ENCODE measurements at places on chromosomes 12 and 14.
A peak's percentile ranks its signal among the peaks of the same experiment; 100 is the strongest.

GRCh38 chr12:112304436-112304835 is 77.8 kb downstream of the HECTD4 start:
- DNase-seq, result no peak

DNA sequence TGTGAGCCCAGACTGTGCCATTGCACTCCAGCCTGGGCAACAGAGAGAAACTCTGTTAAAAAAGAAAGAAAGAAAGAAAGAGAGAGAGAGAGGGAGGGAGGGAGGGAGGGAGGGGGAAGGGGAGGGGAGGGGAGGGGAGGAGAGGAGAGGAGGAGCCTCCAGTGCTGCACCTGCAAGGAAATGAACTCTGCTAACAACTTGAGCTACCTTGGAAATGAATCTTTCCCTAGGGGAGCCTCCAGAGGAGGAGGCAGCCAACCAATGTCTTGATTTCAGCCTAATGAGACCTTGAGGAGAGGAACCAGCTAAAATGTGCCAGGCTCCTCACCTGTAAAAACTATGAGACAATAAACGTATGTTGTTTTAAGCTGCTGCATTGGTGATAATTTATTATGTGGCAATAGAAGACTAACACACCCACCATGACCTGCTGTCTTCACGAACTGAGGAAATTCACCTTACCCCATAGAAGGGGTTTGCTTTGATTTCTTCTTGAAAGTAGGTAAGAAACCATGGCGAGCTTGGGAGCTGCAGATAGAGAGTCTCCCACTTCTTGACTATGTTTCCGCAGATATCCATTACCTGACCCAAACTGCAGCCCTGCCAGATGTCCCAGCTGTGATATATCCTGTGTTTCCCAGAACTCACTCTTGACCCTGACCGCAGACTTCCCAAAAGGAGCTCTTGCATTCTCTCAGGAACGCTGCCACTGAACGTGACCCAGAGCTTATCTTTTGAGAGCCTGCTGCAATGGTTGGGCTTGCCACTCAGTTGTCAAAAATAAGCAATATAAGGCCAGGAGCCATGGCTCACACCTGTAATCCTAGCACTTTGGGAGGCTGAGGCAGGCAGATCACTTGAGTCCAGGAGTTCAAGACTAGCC is 31.5 kb upstream of the TMPO start:
- DNase-seq, result no peak

- no peak for DNase-seq
Measured at GRCh38 chr12:102376181-102376747, 104.1 kb downstream of the IGF1 start.

DNA sequence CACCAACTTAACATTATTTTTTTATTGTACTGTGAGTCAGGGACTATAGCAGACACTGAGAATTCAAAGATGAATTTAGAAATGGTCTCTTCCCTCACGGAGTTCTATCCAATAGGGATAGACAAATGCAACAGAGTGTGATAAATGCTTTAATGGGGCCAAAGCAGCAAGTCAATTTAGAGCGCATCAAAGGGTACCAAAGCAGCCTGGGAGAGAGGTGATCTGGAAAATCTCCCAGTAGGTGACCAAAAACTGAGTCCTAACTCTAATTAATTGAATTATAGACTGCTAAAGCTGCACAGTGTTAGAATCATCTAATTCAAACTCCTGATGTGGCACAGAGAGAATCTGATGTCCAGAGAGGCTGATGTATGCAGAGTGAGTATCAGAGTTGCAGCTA is 2.6 kb downstream of the LIN7A start:
- no peak for DNase-seq

GRCh38 chr14:100640471-100641273 is 53.5 kb upstream of the BEGAIN start:
- DNase-seq, result no peak

GRCh38 chr12:81573228-81573627 is 185.9 kb downstream of the PPFIA2 start:
- no peak for DNase-seq

DNA sequence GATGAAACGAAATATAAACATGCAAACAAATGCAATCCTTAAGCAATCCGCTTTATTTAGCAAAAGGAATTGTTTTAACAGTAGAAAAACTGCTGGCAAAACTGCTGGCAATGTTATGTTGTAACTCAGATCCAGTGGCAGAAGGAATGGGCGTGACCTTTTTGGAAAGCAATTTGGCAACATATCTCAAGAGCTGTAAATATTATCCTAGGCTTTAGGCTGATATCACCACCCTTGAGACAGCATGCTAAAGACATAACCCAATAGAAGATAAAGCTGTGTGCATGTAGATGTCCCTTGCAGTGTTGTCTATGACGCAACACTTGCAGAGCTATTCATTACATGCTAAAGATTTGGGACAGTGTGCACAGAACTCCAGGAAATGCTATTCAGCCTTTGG is 138.5 kb downstream of the DICER1 start:
- peak; percentile 13 for DNase-seq

DNA sequence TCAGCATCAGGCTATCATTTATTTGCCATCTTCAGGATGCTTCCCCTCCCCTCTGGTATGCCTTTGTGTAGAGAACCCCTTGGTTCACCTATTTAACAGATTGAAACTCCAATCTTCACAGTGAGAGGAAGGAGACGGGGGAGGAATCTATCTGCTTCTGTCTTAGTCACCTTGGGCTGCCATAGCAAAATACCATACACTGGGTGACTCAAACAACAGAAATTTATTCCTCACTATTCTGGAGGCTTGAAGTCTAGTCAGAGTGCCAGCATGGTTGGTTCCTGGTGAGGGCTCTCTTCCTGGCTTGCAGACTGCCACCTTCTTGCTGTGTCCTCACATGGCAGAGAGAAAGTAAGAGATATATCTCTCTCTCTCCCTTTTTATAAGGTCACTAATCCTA is 13.5 kb upstream of the EML1 start:
- no peak for DNase-seq

DNA sequence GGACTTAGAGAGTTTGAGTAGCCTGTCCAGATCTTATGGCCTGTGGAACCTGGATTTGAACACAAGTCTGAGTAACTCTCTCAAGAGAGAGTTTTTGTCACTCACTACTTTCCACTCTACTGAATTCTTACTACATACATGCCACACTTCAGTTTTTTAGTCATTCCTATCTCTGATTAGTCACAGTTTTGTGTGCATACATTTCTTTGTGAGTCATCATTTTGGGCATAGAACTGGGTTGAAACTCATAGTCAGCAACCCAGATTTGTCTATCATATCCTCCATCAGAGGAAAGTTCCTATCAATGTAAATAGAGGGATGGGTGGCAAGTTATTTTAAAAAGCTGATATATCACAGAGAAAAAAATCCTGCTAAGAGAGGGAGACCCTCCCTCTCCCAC is 42.9 kb downstream of the FLRT2 start:
- DNase-seq, result peak; percentile 37

DNA sequence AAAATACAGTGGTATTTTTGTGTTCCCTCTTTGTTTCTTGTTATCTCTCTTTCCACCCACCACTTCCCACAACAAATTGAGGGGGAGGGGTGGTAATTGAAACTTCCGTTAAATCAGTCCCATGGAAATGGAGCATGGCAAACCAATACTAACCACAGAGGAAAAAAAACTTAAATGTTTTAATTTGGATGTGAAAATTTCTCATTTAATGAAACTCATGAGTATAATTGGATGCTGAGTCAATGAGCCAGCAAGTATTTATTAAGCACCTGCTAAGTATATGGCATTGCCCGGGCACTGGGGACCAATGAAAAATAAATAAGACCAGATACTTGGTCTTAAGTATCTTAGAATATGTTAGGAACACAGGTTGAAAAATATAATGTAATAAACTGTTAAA is 147.5 kb downstream of the KCNH5 start:
- DNase-seq, result no peak

- no peak for DNase-seq
Measured at GRCh38 chr12:1660304-1661187, 30.3 kb upstream of the ADIPOR2 start.

- DNase-seq, result no peak
Measured at GRCh38 chr12:31004666-31005065, 69.0 kb upstream of the DDX11 start.

DNA sequence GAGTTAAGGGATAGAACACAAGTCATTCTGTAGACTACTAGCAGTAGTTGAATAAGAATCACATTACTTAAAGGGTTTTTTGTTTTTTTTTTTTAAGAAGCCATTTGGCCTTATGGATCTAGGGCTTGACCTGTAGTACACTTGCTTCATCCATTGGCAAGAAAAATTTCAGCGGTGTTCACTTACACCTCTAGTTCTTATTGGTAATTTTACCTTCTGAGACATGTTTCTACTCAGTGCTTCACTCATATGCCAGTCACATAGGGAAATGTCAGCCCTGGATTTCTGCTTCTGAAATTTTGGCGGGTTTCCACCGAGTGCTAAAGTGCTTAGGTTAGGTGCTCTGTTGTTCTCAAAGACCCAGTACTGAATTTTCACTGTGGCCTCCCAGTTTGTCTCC is 72.9 kb downstream of the FRMD6 start:
- no peak for DNase-seq

GRCh38 chr12:46382408-46382963 is 9.9 kb upstream of the SLC38A2 start:
- DNase-seq, result no peak

DNA sequence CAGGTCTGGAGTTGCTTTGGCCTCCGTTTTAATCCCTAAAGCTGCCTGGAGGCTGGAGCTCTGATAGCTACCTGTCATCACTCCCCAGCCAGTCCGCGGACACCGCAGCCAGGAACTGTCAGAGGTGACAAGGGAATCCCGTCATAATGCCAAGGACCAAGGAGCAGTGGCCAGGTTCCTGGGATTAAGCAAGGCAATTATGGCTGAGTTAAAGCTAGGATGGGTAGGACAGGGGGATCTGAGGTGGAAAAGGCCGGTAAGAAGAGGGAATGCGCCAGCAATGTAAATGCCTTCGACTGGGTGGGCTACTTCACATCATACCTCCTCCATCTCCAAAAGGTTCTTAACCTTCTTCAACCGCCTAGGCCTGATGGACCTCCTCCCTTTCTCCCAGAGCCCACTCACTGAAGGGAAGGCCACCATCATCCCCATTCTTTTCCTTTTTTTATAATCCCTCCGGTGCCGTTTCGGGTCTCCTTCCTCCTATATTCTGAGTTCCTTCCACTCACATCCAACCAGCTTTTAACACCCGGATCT is 1.9 kb downstream of the PPP1R3E start:
- DNase-seq, result no peak

GRCh38 chr12:107929436-107929835 is 154.9 kb downstream of the ASCL4 start:
- no peak for DNase-seq

DNA sequence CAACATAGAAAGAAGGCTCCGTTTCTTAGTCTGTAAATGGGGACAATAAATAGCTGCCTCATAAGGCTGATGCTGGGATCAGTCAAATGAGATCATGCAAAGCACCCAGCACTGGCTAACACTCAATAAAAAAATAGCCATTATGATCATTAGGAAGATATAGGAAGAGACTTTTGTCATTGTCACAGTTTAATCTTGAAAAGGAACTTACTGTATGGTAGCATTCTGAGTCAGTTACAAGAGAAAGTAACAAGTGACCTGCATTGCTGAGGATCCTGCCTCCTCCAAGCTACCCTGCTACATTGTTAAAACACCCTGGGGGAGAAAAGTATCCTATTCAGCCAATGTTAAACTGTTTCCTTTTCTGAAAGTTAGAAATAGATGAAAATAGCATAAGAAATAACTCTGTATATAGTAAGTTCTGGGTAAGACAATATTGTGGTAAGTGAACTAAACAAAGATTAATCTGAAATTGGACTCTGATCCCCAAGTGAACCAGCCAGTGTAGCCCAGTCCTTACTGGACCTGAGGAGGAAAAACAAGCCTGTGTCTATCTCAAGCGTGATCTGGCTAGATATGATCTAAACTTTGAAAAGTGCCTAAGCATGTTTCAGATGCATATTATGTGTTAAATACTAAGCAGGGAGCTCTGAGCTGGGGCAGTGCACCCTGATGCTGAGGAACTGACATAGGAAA is 3.6 kb upstream of the NUDT4 start:
- no peak for DNase-seq

DNA sequence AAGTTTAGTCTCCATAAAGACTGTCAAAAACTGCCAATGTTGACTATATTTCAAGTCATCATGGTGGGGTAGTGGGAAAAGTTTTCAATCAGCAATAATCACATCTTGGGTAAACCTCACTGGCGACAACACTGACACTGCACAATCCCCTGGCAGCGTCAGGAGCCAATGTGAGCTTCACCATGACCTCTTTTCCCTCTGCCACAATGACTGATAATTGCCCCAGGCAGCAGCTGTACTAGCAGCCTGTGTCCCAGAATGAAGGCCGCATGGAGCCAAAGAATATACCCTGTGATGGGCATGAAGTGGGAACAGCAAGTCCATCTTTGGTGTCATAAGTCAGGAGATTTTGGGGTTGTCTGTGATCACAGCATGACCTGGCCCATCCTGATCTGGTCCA is 5.3 kb downstream of the MMAB start:
- DNase-seq, result no peak

- DNase-seq, result no peak
Measured at GRCh38 chr12:98674841-98675240, 29.8 kb downstream of the APAF1 start.

DNA sequence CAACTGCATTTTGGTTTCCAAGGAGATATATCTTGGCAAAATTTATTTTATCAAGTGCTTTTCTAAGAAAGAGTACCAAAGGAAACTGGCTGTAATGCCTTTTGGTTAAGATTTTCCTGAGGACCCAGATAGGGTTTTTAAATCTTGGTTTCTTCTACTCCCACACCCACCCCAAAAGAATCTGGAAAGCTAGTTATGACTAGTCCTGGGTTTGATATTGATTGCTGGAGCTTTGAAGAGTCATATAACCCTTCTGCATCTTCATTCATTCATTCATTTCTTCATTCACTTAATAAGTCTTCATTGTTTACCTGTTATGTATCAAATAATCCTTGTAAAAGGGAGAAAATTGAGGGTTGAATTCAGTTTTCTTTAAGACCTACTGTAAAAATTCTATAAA is 425.2 kb downstream of the PCNX1 start:
- DNase-seq, result no peak

DNA sequence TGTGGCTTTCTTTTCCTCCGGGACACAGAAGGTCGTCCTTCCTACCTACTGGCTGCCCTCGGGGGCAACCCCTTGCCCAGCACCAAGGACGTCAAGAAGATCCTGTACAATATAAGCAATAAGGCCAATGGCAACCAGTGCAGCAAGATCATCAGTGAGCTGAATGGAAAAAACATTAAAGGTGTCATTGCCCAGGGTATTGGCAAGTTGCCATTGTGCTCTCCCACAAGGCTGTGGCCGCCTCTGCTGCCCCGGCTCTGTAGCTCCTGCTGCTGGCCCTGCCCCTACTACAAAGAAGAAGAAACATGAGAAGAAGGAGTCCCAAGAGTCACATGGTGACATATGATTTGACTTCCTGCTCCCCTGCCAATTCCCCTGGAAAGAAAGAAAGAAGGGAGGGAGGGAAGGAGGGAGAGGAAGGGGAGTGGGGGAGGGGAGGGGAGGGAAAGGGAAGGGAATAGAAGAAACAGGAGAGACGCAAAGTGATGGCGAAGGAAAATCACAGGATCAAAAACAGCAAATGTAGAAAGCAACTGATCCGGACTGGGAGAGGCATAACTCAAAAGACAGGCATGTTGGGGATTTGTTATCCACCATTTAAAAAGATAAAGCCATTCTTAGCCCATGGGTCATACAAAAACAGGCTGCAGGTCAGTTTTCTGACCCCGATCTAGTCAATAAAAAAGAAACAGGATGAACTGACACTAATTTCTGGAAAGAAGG is 61.3 kb upstream of the RESF1 start:
- no peak for DNase-seq
